ENCODE measurements at places on chromosomes 1 and 21.

DNA sequence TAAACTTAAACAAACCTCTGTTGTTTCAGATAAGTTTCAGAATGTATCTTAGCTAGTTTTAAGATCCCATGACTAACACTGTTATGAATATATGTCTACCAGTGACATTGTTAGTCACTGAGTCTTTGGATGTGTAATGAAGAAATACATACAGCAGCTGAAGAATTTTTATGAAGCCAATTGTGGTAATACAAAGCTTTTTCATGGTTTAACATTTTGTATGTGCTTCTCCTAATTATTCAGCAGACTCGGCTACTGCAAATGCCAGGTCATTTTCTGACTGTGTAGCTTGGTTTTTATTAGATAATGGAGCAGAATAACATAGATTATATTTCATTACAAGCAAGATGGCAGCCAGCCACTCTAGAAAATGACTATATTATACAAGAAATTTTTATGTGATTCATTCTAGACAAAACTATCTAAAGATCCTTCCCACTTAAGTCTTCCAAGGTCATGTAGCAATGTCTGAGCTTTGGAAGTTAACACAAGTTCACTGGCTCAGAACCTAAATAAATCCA lies 147.8 kb downstream of the TNFSF18 start:
- DNase-seq = no peak

DNA sequence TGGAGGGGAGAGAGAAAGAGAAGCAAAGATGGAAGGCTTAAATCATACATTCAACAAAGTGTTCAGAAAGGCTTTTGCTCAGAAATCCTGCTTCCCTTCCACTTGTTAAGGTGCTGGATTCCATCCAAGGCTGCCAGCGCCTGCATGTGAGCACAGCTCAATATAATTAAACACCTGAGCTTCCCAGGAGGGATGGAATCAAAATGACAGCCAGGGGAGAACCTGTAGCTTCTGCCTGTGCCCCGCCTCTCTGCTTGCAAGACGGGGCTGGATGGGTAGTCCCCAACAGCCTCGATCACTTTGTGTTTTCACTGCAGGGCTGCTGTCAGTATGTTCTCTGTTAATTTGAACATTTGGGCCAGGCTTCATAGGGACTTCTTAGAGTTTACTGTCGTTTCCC lies 225.7 kb downstream of the KCNH1 start:
- DNase-seq = no peak

- no peak for DNase-seq
These were observed 33.7 kb upstream of the VASH2 start for GRCh38 chr1:212916481-212917133.

GRCh38 chr21:38494251-38494642 lies 4.0 kb downstream of the ERG start:
- DNase-seq = no peak

DNA sequence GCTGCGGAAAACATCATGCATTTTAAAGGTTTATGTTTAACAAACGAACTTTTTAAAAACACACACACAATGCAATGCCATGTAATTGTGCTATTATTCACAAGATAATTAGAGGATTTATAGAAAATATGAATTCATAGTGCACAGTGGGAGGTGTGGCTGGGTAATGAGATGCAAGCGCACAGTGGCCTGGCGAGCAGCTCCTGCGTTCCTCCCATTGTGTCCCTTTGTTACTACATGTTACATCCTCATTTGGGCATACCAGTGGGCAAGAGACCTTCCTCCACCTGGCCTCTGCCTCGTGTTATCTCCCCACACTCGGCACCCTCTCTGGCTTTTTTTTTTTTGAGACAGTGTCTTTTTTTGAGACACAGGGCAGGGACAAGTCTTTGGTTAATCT lies 30.0 kb upstream of the TENT5B start:
- DNase-seq = no peak

DNA sequence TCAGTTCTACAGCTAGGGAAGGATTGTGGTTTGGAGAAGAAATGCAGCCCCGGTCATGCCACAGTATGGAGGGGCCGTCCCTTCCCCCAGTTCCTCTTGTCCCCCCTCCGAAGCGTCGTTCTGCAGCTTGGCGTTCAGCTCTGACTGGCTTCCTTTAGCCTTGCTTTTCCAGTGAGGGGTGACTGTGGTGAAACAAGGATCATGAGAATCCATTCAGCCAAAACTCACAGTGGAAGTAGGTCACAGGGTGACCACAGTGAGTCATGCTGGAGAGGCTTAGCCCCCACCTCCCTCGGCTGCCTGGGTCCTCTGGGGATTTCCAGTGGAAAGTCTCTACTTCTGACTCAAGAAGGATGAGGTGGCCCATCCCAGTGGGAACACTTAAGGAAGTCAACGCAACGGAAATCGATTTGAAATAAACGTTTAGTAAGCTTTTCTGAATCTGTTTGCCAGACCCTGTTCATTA lies 37.3 kb upstream of the COL6A2 start:
- peak; percentile 25 for DNase-seq

GRCh38 chr21:39097335-39097861 lies 85.9 kb downstream of the PSMG1 start:
- DNase-seq = no peak

- no peak for DNase-seq
These were observed 61.2 kb downstream of the ST6GALNAC5 start for GRCh38 chr1:76928522-76928921.

- DNase-seq = no peak
These were observed 124.2 kb downstream of the GALNT2 start for GRCh38 chr1:230191079-230191804.

- no peak for DNase-seq
These were observed 239.6 kb upstream of the FGGY start for GRCh38 chr1:59057211-59057694.

GRCh38 chr1:172638885-172639831 lies 19.7 kb upstream of the FASLG start:
- DNase-seq = peak; percentile 91

GRCh38 chr1:38433084-38433722 lies 386.6 kb upstream of the POU3F1 start:
- no peak for DNase-seq

DNA sequence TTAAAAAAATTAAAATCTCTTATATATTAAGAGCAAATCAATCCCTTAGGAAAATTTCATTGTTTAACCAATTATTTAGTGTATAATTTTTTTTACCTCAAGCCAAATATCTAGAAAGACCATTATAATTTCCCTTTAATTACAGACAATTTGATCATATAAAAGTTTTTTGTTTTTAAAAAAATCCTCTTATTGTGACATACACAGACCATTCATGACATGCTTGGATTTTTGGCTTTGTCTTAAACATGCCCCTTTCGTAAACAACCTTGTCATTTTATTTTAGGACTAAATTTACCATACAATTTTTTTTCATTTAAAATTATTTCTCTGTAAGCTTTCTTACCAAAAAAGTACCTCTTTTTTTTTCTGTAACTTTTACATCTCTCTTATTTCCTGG lies 14.2 kb upstream of the CYP4B1 start:
- no peak for DNase-seq

DNA sequence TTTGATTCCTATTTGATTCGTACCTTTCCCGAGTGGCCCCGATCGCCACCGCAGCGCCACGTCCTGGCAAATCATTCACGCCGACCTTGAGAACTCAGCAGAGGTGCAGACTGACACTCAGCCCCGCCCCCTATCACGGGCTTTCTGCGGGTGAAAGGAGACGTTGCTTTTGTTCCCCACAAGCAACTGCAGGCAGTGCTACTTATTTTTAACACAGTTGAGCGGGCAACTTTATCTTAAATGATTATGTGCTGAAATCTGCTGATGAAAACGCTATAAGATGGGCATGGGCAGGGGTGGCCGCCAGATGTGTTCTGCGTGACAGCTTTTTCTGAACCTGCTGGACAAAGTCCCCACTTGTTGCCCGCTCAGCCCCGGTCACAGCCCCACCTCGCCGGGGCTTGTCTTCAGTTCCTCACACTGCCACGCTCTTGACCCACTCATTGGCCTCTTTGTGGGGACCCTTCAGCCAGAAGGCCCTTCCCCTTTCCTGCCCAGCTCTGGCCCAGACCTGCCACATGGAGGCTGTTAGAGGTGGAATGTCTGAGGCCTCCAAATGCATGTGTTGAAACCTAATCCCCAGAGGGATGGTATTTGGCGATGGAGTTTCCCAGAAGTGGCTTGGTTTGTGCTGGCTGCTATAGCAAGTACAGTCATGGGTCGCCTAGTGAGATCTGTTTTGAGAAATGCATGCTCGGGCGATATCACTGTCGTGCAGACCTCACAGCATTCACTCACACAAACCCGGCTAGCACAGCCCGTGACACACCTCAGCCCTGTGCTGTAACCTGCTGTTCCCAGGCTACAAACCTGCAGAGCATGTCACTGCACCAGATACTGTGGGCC lies 15.7 kb upstream of the PDXK start:
- DNase-seq = no peak

DNA sequence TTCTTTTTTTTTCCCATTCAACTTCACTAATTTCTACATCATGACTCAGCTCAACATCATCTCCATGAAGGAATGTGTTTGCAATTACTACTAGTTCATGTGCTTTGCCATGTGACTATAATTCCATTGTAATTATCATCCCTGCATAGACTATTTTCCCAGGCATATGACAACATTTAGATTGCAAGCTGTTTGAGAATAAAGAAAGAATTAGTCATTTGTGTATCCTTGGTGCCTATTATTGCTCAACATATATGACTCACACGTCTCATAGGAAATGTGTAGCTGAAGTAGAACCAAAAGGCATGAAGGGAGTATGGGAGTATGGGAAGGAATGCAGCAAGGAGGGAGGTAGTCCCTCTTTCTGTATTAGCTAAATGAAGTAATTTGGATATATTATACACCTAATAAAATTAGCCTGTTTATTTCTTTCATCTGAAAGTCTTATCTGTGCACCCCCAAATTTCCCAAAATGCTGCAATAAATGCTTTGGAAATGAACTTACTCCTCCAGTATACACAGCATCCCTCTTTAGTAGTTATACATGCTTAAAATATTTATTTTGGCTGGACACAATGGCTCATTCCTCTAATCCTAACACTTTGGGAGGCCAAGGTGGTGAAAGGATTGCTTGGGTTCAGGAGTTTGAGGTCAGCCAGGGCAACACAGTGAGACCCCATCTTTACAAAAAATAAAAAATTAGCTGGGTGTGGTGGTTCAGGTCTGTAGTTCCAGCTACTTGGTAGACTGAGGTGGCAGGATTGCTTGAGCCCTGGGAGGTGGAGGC lies 316.9 kb upstream of the ADGRL4 start:
- DNase-seq = no peak
